NCI-H2107 (cell line): ENCODE measurements at places on chromosomes 11 and 22.

- no peak for DNase-seq
Observed at GRCh38 chr11:35127619-35128018, 11.4 kb upstream of the CD44 start.

DNA sequence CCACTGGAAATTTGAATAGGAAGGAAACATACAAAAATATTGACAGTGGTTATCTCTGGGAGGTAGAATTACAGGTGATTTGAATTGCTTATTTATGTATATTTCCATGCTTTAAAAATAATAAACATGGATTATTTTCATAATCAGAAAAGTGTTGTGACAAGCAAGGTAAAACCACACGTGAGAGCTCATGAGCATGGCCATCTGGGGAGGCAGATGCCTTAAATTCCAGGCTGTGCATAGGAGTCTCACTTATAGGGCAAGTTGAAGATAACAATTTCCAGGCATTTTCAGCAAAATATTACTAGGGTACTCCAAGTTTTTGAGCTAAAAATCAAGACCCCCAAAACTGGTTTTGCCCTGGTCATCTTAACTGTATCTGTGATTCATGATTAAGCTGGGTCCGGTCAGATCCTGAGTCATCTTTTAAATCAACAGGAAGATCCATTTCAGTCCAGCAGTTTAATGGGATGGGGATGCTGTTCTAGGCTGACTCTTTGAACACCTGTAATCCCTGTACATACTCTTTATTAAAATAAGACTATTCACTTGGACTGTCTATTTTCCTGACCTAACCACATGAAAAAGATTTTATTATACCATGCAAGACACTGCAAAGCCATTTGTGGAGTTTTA lies 115.8 kb upstream of the NARS2 start:
- DNase-seq, result no peak

DNA sequence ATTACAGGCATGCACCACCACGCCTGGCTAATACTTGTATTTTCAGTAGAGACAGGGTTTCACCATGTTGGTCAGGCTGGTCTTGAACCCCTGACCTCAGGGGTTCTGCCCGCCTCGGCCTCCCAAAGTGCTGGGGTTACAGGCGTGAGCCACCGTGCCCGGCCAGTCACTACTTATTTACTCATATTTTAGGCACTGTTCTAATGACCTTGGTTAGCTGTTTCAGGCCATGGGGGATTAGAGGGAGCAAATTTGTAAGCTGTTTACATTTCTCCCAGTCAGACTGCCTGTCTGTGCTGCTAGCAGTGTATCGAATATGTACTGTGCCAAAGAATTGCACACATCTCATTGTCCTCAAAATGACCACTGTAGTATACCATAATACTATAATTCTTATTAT lies 32.7 kb upstream of the PACSIN2 start:
- no peak for DNase-seq

DNA sequence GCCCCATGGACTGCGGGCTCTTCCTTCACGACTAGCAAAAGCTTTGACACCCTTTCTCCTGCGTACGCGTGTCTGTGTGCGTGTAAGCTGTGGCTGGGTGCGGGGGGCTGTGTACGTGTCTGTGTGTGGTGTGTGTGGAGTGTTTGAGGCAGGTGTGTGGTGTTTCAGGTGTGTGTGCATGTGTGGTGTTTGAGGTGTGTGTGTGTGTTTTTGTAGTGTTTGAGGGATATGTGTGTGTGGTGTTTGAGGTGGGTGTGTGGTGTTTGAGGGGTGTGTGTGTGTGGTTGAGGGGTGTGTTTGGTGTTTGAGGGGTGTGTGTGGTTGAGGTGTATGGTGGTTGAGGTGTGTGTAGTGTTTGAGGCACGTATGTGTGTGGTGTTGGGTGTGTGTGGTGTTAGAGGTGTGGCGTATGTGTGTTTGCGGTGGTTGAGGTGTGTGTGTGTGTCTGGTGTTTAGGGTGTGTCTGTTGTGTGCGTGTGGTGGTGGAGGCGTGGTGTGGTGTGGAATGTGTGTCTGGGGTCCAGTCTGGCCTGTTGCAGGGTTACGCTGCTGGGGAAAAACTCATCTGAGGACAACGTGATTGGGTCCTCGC lies 687 bp upstream of the ARSA start:
- no peak for DNase-seq

GRCh38 chr11:84234011-84234410 lies 947.8 kb upstream of the CCDC90B start:
- DNase-seq, result no peak

GRCh38 chr22:44693756-44694155 lies 8.2 kb upstream of the PRR5 start:
- DNase-seq, result no peak

DNA sequence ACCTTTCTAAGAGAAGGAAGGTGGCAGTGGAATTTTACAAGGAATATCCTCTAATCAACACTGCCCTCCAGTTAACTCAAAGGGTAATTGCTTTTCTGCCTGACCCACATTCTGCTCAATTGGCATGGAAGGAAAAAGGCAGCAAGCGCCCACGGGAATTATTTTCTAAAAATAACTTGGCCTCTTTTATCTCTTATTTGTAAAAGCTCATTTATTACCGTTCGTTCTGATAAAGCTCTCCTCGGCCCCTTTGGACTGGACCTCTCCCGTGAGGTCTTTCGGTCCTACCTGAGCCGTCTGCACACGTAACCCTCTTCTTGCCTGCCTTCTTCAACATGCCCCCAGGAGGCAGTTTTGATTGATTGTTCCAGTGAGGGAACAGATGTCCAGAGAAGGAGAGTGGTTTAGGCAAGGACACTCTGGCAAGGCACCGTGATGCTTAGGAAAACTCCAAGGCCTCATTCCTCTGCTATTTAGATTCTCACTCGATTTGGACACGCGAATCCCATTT lies 53.2 kb upstream of the CRTAM start:
- DNase-seq, result no peak

DNA sequence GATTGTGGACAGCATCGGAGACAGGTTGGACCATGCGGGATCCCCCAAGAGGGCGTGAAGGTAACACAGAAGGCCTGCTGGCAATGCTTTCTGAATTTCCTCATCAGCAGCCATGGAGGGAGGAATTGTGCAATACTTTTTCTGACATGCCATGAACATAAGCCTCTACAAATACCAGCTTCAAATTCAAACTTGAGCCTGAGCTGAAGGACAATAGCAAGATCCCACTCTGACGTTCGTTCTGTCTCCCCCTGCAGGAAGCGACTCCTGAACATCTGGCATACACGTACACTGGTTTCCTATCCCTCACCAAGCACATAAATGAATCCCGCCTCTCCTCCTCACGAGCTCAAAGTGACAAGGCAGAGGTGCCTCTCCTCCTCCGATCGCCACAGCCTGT lies 312.2 kb downstream of the BRD1 start:
- DNase-seq, result no peak

- DNase-seq, result no peak
Observed at GRCh38 chr11:120256178-120256577, 16.2 kb downstream of the POU2F3 start.

- DNase-seq, result no peak
Observed at GRCh38 chr11:119721129-119722120, 7.6 kb downstream of the NECTIN1 start.

- no peak for DNase-seq
Observed at GRCh38 chr11:11313902-11314692, 39.0 kb downstream of the CSNK2A3 start.

GRCh38 chr11:95135155-95135554 lies 45.5 kb downstream of the ENDOD1 start:
- DNase-seq, result no peak

- DNase-seq, result no peak
Observed at GRCh38 chr22:46054091-46055073, 77.4 kb upstream of the WNT7B start.

DNA sequence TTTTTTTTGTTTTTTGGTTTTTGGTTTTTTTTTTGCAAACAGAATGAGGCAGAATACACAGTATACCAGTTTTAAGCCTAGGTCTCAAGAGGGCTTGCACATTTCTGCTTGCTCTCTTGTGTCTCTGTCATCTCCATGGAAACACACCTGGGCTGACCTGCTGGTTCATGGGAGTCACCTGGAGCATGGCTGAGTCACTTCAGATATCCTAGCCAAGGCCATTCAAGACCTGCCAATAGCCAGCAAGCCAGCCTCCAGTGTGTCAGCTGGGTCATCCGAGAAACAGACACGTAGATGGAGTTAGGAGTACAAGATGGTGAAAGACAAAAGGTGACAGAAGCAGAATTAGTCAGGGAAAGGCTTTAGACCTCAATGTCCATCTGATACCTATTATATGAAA lies 124.2 kb upstream of the SEZ6L start:
- DNase-seq, result no peak

DNA sequence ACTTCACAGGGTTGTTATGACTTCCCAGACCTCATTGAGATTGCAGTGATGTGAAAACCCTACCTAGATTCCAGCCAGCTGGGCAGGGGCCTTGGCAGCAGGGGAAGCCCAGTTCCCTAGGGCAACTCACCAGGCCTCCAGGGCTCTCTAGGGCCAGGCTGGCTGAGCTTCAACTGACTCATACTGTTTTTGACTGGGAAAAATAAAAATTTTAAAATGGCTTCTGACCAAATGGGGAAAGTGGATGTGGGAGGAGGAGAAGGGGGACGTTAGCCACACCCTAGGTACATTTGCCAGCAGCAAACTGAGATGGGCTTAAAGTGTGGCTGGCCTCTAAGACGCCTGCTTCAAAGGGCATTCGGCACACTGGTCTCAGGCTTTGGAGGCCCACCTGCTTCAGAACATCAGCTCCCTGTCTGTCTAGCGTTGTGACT lies 39.0 kb downstream of the BMAL1 start:
- DNase-seq, result no peak

- DNase-seq, result no peak
Observed at GRCh38 chr11:70532066-70532440, 133.7 kb downstream of the CTTN start.

GRCh38 chr11:33268945-33269540 lies 11.9 kb downstream of the HIPK3 start:
- DNase-seq, result no peak
